Renal cortex interstitium (tissue), 15 donors: ENCODE measurements at places on chromosomes 7 and 10.

DNA sequence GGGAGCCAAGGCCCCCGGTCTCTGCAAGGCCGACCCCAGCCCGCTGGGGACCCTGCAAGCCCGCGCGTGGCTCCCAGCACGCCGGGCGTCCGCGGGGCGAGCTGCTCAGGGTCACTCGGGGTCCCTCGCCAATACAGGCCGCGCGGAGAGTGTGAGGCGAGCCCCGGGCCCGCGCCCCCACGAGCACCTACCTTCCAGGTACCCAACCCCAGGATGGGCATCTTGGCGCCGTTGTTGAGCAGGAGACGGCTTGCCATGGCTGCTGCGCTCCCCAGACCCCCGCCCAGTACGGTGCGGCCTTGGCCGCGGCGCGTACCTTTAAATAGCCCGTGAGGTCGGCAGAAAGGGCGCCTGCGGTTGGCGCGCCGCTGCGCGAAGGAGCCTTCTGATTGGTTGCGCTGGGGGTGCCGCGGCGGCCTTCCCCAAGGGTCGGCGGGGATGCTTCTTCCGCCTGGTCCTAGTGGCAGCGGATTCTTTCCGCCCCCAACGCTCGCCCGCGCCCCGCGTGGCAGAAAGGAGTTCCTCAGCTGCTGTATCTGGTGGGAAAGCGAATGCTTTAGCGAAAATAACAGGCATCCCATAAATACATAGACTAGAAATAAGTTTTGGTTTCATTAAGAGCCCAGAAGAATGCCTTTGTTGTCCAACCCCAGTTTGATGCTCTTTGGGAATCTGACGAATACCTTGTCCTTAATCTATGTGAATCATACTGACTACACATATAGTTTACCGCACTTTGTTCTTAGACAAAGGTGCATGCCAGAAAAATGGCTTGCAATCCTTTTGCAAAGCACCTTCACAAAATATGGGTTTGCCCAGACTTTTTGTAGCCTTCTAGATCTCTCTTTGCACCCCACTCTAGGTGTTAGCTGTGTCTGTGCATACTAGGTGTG is at the start of gene AKR1B1:
TSS of gene AKR1B1 (minus strand) at position 295 of the 893 bp plus-strand sequence. CDS start at position 257, 38 bp downstream.
- peak; percentile 88 for DNase-seq

DNA sequence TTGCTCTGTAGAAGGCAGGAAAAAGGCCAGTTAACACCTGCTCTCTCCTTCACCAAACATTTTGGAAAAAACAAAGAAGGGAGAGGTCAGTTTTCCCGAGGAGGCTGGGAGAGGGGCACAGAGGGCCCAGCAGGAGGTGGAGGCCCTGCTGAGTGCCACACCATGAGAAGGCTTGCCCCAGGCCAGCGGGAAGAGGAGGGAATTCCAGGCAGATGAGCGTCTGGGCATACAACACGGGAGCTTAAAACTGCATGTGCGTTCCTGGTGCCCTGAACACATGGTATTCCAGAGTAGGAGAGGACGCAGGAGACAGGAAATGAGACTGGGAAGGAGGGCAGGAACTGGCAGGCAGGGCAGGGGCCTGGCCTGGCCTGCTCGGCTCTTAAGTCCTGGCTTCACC is 182.4 kb downstream of the CCDC3 start:
- no peak for DNase-seq

GRCh38 chr10:114404171-114405010 is at the start of gene AFAP1L2:
Gene AFAP1L2, minus strand, starts transcription at chr10:114404502. Its CDS starts 47 bp downstream, at chr10:114404455.
- no peak for DNase-seq

- DNase-seq: no peak
Measured at GRCh38 chr7:97022491-97023306, 1.9 kb downstream of the DLX5 start.

- no peak for DNase-seq
Measured at GRCh38 chr7:18461785-18462467, 33.6 kb upstream of the HDAC9 start.

DNA sequence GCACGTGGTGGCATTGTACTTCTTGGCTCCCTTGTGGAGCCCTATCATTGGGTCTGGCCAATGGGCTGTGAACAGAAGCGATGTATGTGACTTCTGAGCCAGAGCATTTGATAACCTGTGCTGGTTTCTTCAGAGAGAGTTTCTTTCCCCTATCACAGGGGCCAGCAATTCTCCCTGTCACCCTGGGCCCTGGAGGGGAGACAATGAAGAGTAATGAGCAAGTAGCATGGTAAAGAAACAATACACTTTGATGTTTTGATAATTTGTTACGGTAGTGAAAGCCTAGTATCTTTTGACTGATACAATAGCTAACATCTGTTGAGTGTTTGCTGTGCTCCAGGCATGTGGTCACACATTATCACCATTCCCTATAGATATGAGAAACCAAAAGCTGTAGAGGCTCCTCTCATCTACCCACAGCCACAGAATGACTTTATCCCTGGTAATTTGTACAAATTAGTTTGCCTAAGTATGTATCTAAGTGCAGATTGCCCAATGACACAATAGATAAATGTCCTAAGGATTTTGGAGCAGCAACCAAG is 113.4 kb upstream of the SVIL start:
- DNase-seq: no peak

DNA sequence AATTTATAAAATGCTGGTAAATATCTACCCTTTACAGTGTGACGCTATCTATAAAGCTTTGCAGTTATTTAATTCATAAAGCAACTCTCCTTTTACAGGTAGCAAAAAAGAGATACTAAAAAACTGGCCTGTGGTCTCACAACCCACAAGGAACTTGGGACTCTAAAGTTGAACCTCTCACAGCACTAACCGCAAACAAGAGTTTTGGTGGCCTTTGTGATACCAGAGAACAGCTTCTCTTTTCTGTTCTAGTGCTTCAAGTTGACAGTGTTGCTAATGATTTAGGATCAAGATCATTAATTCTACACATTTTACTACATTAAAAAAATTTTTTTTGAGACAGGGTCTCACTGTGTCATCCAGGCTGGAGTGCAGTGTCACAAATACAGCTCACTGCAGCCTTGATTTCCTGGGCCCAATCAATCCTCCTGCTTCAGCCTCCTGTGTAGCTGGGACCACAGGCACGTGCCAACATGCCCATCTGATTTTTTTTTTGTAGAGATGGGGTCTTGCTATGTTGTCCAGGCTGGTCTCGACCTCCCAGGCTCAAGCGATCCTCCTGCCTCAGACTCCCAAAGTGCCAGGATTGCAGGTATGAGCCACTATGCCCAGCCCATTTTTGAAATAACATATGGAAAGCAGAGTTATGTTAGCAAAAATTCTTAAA is 56.0 kb upstream of the ST8SIA6 start:
- no peak for DNase-seq

- no peak for DNase-seq
Measured at GRCh38 chr7:46763344-46763743, 818.6 kb downstream of the TNS3 start.

- no peak for DNase-seq
Measured at GRCh38 chr10:28293236-28294168, 9.4 kb downstream of the MPP7 start.

DNA sequence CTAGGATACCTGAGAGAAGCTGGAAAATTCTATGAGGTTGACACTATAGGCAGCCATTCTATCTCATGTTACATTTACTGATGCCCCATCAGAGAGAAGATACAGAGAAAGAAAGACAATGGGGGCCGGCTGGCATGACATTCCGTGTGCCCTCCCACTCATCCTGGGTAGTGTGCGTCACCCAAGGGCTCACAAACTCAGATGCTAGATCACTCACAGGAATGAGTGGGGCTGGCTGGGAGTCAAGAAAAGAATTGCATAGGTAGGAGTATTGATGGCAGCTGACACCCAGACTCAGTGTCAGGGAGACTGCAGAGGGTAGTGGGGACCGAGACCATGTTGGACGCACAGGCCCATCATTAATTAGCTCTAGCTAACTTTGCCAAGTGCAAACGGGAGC is 1113.5 kb upstream of the AUTS2 start:
- no peak for DNase-seq

DNA sequence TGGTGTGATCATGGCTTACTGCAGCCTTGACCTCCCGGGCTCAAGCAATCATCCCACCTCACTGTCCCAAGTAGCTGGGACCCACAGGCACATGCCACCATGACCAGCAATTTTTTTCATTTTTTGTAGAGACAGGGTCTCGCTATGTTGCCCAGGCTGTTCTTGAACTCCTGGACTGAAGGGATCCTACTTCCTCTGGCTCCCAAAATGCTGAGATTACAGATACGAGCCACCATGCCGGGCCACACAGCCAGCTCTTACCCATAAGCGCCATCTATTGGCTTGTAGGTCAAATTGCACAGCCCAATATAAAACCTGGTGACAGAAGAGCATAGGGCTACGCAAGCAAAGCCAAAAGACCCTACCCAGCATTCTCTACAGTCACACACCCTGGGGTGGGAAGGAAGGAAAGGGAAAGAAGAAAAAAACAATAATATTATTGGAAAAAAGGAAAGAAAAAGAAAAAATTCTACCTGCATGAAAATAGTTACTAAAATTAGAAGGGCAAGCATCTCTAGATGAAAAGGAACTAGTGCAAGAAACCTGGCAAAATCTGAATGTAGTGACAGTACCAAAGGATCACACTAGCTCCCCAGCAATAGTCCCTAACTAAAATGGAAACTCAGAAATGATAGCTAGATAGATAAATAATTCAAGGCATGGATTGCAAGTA is 29.4 kb upstream of the AMPH start:
- DNase-seq: no peak

DNA sequence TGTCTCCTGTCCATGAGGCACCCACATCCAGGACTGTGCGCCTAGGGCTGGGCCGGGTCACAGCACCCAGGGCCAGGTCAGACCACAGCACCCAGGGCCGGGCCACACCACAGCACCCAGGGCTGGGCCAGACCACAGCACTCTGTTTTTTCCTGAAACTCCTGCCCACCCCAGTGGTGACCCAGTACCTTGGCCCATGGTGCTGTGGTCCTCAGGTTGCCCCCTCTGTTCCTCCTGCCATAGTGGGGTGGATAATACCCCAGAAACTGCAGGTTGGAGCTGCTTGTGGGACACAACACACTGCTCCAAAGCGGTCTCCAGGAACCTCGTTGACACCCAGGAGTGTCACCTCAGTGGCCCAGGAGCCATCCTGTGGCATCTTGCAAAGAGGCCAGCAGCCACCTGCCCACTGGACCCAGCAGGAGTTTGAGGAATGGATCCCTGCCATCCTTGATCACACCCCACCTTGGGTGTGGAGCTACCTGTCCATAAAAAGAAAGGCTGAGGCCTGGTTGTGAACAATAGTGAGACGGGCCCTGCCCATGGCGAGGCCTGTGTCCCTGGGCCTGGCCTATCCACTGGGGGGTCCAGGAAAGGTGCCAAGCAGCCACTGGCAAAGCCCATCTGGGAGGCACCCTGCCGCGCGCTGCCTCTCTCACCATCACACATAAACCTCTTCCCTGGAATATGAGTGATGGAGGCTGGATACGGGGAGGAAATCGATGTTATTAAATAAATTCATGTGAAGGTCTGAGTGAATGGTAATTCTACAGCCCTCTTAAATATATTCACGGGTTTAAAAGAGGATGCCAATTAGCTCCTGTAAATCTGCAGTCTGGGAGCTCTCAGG is 89.0 kb downstream of the NKX6-2 start:
- no peak for DNase-seq

DNA sequence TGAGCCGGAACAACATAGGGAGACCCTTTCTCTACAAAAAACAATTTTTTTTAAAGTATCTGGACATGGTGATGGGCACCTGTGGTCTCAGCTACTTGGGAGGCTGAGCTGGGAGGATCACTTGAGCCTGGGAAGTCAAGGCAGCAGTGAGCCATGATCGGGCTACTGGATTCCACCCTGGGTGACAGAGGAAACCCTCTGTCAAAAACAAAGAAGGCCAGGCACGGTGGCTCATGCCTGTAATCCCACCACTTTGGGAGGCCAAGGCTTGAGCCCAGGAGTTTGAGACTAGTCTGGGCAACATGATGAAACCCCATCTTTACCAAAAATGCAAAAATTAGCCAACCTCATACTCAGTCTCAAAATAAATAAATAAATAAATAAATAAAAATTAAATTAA is 19.9 kb upstream of the ZCCHC24 start:
- no peak for DNase-seq

DNA sequence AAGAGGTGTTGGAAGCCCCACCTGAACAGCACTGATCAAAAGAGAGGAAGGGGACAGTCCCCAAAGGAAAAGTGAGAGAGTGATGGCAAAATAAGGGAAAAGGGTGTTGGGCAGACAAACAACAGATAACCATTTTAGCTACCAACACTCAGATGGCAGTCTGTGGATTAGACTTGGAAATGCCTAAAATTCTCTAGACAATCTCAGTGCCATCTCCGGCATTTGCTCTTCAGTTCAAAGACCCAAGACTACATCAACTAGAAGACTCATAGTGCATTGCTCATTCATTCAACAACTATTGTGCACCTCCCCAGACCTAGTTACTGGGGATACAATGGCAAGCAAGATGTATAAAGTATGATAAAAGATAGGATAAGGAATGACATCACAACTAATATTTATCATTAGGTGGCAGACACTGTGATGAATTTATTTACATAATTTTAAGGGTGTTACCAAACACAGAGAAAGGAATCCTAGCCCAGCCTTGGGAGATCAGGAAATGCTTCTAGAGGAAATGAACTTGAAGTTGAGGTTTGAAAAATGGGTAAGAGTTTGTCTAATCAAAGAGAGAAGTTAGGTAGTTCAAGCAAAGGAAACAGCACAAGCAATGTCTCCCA is 109.3 kb upstream of the ARID5B start:
- no peak for DNase-seq

- DNase-seq: no peak
Measured at GRCh38 chr10:86062647-86063145, 303.9 kb downstream of the GRID1 start.

DNA sequence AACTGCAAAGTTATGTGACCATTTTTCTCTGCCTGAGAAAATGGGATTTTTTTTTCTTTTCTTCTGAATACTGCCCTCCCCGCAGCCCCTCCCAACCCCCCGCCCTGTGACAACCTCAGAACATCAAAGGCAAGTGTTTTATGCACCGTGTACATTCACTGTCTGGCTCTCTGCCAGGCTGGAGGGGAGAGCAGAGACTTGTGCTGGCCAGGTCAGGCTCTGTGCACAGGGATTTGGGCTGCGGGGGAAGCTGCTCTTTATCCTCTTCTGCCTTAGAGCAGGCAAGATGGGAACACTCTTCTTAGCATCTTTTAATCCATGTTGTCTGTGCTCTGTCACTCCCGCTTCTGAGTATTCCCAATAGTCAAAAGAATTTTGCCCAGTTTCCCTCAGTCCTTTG is 195.1 kb downstream of the CCSER2 start:
- DNase-seq: peak; percentile 29

DNA sequence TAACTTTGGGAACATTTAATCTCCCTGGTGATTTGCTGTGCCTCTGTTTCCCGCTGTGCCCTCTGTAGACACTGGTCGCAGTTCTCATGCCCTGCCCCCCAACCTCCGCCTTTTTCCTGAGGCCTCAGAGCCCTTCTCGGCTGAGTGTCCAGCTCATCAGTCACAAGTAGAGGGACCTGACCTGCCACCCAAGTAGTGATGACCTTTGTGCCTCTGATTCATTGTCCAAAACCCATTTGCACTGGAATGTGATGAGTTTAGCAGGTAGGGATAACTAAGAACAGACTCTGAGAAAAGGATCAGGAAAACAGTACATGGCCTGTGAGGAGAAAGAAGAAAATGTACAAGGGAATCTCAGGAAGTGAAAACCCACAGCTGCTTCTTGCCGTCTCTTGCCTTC is 58.8 kb downstream of the LANCL2 start:
- DNase-seq: no peak

GRCh38 chr10:15448598-15448997 is 77.5 kb upstream of the FAM171A1 start:
- DNase-seq: no peak

- no peak for DNase-seq
Measured at GRCh38 chr10:11320809-11321520, 290.5 kb downstream of the USP6NL start.
